GM06990 (cell line): ENCODE measurements at places on chromosomes 7 and 10.

DNA sequence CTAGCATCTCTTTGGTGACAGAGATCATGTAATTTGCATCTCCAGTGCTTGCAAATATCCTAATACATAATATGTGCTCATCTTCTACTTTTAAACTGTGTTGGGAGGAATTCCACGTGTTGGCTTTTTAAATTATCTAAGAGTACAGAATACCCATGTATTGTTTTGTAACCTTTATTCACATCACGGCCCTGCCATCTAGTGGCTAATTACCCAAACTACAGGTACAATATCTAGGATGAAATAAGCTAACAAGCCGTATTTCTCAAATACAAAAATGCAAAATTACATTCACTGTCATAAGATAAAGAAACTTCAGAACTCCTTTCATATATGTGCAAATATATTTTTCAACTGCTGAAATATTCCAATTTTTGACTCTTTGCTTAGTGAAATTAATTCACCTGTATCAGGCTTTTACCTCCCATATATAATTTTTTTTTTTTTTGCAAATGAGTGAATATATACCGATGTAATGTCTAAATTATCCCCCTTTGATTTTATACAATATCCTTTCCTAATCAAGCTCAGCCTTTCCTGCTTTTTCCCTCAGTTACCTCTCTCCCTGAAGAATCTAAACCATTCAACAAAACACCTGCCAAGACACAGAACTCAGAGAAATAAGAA is 30.3 kb upstream of the LSM8 start:
- DNase-seq: no peak

- no peak for DNase-seq
Measured at GRCh38 chr10:86042161-86042560, 324.4 kb downstream of the GRID1 start.

- no peak for DNase-seq
Measured at GRCh38 chr7:96870934-96871333, 134.4 kb upstream of the DLX6 start.

DNA sequence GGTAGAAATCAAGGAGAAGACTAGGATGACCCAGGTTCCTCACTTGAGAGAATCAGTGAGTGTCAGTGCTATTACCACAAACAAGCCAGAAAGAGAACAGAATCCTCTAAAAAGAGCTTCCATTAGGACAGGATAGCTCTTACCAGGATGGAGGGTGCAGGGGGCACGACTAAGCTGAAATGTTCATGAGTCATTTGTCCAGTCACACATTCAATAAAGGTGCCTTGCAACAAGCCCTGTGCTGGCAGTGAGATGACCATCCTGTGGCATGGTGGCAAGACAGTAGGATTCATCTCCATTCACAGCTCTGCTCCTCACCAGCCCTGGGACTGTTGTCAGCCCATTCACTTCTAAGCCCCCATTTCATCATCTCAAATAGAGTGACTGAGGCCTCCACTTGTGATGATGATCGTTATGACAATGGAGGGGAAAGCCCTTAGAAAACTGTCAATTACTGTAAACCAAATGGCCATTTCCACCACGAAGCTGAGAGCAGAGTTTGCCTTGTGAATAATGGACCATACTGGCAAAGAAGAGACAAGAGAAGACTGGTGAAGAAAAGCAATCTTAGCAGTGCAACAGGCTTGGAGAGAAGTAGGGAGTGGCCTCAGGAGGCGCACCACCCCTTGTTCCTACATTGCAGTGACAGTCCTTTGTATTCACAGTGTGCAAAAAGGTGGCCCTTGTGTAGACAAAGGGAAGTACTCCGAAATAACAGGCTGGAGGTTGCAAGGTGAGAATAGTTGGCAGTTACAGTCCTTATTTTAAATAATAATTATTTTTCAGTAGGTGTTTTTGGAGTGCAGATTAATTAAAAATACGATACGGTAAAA is 9.0 kb upstream of the WIPF3 start:
- DNase-seq: no peak

DNA sequence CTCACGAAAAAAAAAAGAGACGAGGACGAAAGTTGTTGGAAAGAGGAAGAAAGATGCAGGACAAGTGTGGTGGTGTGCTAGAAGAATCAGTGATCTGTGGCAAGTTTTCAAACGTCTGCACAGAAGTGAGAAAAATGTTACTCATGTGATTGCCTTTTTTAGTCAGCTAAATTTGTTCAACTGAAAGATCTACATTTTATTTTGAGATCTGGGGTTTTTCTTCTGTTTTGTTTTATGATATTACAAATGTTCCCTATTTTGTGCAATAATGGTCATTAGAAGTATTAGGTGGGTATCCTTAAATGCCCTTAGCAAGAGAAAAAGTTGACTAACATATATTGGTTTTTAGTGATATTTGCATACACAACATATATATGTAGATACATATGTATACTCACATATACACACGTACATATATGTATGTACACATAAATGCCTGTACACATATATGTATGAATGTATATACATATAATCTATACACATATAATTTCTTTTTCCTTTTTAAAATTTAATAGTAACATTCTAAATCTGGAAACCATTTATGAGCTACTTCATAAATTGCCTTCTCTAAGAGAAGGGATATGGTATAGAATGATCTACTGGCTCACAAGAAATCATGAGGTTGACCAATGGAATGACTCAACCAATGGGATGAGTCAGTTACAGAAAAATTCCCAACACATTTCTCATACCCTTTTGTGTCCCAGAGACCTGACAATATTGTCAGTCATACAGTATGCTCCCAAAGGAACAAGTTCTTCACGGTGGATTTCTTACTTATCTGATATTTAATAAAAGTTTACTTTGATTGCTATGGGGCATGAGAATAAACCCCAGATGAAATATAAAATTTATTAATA is 38.4 kb downstream of the SLC39A12 start:
- peak; percentile 68 for DNase-seq

- no peak for DNase-seq
Measured at GRCh38 chr10:118264252-118264651, 77.9 kb downstream of the FAM204A start.
